ENCODE measurements at places on chromosomes 4 and X.

DNA sequence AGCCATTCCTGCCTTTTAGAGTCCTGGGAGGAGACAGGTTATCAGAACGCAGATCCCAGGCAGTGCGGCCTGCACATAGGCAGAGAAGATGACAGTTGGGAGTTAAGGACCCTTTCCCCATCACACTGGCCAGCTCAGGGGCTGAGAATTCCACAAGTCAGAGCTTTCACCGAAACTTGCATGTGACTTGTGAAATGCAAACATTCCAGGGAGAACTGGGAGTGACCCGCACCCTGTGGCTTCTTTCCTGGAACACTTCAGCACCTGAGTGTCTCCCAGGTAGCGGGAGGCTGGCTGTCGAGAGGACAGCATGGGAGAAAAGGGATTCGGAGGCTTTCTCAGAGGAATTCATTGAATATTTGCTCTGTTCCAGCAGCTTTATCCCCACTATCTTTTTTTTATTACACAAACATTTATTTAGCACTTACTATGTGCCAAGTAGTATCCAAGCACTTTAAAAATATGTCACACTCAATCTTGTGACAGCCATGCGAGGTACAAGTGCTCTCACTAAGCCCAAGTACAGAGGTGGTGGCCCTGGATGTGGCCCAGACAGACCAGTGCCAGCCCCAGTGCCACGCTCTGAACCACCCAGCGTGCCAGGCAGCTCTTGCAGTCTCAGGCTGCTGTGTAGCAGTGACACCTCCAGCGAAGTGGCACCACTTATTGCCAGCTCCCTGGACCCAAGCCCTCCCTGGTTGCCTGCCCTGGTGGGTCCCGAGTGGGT is 100.5 kb downstream of the PHKA2 start:
- no peak for DNase-seq

- no peak for DNase-seq
Measured at GRCh38 chr4:118215826-118216225, 137.0 kb downstream of the PRSS12 start.

- DNase-seq, result no peak
Measured at GRCh38 chr4:5206016-5206790, 154.9 kb downstream of the STK32B start.

DNA sequence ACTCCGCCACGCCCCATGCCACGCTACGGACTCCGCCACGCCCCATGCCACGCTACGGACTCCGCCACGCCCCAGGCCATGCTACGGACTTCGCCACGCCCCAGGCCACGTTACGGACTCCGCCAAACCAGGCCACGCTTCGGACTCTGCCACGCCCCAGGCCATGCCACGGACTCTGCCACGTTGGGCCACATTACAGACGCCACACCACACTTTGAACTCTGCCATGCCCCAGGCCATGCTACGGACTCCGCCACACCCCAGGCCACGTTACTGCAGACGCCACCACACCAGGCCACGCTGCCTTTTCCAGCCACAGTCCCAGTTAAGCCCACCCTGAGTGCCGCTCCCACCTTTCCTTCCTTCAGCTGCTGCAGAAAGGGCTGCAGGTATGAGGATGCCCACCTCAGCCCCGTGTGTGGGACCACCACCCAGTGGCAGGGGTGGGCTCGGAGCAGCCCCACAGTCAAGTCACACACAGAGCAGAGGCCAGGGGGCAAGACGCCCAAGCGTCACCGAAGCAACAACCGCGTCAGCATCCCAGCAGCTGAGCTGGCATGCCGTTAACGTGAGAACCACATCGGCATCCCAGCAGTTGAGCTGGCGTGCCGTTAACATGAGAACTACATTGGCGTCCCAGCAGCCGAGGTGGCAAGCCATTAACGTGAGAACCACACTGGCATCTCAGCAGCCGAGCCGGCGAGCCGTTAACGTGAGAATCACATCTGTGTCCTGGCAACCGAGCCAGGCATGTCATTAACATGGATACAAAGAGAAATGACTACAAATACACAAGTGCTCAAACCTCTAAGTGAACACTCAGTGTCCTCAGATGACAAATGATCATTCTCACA is 26.4 kb downstream of the GAK start:
- no peak for DNase-seq

DNA sequence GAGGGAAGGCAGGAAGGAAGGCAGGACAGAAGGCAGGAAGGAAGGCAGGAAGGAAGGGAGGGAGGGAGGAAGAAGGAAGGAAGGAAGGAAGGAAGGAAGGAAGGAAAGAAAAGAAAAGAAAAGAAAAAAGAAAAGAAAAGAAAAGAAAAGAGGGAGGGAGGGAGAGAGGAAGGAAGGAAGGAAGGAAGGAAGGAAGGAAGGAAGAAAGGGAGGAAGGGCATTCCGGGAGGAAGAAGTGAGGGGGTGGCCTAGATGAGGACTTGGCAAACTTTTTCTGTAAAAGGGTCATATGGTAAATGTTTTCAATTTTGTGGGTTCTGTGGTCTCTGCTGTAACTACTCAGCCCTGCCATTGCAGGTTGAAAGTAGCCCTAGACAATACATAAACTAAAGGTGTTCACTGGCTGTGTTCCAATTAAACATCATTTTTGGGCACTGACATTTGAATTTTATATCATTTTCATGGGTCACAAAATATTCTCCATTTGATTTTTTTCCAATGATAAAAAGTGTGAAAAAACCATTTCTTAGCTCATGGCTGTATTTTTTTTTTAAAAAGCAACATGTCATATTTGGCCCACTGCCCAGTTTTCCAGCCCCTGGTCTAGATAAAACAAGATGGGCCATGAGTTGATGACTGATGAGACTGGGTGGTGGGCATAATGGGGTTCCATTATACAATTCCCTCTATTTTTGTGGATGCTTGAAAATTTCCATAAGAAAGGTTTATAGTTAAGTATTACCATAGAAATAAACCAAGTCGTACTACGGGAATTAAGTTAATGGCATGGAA is 3.1 kb downstream of the ZNF630 start:
- no peak for DNase-seq

- DNase-seq, result no peak
Measured at GRCh38 chr4:1446502-1447386, 40.5 kb upstream of the NKX1-1 start.

GRCh38 chr4:5052726-5053425 is 1.6 kb downstream of the STK32B start:
- no peak for DNase-seq

DNA sequence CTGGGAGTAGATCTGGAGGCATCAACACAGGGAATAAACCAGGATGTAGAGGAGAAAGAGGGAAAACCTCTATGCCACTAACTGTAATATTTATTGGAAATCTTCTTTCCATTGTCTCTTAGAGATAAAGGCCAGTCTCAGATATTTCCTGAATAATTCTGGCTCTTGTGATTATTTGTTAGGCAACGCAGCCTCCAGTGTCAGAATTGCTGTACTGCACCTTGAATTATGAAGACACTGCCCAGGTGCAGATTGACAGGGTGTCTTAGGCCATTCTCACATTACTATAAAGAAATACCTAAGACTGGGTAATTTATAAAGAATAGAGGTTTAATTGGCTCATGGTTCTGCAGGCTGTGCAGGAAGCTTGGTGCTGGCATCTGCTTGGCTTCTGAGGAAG is 100.7 kb upstream of the ZDHHC15 start:
- DNase-seq, result no peak

DNA sequence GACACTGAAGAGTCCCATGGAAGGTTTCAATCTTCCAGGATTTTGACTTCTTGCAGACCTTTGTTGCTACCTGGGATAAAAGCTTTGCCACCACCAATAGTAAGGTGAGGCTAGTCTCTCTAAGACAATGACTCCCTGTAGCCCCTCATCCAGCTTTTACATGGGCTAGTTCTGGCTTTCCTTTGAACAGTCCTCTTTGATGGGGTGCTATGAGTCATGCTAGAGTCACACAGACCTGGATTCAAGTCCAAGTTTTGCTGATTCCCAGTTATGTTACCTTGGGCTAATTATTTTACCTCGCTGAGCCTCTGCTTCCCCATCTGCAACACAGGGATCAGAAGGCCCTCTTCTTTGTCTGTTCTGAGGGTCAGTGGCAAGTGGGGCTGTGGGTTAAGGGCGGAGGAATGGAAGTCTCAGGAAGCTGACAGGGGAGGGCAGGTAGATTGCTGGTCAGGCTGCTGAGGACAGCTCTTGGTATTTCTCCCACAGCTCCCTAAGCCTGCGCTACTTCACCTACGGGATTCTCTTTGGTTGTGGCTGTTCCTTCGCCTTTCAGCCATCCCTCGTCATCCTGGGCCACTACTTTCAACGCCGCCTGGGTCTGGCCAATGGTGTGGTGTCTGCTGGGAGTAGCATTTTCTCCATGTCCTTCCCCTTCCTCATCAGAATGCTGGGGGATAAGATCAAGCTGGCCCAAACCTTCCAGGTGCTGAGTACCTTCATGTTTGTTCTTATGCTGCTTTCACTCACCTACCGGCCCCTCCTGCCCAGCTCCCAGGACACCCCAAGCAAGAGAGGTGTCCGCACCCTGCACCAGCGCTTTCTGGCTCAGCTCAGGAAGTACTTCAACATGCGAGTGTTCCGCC is 90.3 kb downstream of the RLIM start:
- no peak for DNase-seq

- DNase-seq, result no peak
Measured at GRCh38 chr4:94965852-94966251, 208.1 kb downstream of the BMPR1B start.

DNA sequence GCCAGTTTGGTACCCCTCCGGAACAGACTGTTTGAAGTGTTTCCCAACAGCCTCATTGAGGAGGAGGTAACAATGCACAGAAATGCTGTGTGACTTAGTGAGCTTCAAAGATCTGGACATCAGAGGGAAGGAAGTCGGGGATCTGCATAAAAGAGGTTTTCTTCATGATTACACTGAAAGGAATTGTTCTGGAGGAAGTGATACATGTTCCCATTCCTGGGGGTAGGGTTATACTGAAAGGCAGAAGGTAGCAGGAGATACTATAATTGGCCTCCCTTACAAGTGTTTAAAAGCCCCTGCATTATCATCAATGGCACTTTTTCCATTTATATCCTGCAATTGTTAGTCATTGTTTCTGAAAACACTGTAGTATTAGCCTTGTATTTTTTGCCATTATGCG is 94.0 kb upstream of the DKK2 start:
- no peak for DNase-seq

- no peak for DNase-seq
Measured at GRCh38 chr4:72858328-72858727, 211.2 kb downstream of the COX18 start.

DNA sequence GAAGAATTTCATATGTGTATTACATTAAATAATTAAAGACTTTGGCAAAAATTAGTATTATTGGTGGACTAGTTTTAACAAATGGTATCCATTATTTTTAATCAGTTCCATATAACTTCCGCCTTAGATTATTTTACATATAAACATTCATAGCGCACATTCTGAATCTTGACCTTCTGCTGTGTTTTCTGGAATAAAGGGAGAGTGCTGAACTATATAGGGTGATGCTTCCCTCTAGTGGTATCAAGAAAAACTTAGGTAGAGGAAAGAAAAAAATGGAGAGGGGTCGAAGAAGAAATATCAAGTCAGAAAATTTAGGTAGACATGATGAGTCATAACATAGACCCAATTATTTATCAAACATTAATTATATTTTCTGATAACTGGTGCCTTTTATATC is 155.6 kb upstream of the PACRGL start:
- DNase-seq, result no peak

DNA sequence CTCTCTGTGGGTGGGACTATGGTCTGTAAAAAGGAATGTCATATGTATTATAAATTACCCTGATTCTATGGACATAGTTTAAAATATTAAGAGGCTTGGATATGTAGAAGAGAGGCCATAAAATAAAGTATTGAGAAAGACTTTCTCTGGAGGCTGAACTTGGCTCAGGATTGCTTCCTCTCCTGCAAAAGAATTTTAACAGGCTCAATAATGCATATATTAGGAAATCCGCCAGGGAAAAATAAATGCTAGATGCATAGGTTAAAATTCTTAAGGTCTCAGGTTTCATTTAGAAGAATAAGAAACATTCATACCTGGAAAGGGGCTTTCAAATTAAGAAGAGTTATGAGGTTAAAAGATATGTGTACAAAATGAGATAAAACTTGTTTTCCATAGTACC is 424.3 kb downstream of the ARAP2 start:
- DNase-seq, result no peak

- no peak for DNase-seq
Measured at GRCh38 chrX:70446380-70447350, 2.0 kb downstream of the DLG3 start.

- no peak for DNase-seq
Measured at GRCh38 chr4:112029771-112030171, 115.5 kb upstream of the FAM241A start.

- DNase-seq, result no peak
Measured at GRCh38 chr4:161496-162284, 37.4 kb downstream of the ZNF718 start.

DNA sequence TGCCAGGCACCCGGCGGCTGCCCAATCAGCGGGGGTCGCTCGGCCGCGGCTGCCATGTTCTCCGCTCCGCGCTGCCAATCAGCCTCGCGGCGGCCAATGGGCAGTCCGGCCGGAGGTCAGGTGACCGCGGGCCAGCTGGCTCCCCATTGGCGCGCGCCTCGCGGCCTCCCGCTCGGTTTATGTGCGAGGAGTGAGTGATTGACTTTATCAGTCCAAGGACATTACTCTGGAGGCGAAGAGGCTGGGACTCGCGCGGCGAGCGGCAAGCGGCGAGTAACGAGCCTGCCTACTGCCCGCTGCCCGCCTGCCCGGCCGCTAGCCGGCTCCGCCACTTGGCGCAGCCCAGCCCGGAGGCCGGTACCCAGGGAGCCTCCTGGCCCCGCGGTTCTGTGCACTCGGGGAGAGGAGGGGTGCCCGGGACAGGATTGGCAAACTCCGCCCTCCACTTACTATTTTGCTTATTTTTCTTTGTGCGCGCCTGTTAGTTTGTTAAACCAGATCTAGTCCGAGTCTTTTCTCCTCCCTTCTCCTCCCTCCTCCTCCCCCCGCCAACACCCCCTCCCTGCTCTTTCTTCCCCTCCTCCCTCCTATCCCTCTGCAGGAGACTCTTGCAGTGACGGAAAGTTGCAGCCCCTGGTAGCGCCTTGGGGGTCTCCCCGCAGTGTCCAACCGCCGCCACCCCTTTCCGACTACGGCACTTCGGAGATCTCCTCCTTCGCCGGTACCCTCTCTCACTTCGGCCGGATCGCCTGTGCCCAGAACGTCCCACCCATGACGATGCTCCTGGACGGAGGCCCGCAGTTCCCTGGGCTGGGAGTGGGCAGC is at the start of gene ZIC3:
Gene ZIC3, plus strand, starts transcription at position 207 of the 825 bp plus-strand sequence. Its CDS starts 565 bp downstream, at position 772.
- no peak for DNase-seq

DNA sequence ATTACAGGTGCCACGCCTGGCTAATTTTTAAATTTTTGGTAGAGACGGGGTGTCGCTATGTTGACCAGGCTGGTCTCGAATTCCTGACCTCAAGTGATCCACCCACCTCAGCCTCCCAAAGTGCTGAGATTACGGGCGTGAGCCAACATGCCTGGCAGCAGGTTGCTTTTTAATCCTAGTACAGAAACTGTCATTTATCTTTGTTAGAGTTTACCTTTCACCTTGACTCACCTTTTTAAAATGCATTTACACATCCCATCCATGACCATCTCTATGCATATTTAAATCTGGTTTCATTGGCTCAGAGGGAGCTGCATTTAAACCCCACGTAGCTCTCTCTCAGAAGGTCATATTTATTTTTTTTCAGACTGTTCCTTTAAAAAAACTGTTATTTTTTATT is 31.9 kb downstream of the SLC16A2 start:
- no peak for DNase-seq

GRCh38 chrX:71217298-71217697 is 5.7 kb upstream of the GJB1 start:
- DNase-seq, result no peak
